ENCODE measurements at places on chromosomes 4 and X.

DNA sequence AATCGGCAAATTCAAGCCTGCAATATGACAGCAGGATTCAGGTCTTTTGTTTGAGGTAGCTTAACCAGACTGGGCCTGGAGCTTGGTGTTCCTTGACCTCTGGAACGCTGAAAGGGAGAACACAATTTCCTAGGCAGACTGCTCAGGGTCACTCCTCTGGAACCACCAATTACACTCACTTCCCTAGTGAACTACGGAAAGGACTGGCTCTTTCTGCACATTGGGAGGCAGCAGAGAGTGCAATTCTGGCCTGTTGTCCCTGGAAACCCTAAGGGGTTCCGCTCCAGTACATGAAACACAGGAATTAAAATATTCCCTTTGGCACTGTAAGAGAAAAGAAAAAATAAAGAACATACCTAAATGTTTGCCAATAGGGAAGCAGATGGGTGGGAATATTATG, 58.6 kb downstream of the GPC3 start:
- DNase-seq: no peak

DNA sequence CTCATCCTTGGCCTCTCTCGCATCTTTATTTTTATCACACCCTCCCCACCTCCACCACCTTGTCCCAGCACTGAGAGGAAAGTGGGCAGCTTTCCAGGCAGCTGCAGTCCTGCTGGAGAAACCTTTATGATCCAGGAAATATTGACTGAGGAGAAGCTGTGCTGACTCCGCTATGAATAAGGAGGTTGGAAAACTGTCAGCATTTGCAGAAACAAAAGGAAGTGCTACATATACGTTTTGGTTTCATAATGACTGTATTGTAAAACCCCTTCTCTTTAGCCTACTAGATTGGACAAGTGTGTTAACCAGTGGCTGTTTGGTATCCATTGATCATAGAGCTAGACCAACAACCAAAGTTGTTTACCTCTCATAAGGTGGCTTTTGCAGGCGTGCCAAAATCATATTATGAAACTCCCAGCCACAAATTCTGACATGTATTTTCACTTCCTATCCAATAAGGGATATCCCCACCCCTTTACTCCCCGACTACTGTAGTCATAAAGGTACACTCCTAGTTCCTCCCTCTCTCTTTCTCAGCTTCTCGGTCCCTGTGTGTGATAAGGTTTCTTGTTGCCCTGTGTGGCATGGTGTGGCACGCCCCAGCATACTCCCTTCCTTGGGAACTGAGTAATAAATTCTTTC, 88.4 kb downstream of the GPR143 start:
- DNase-seq: peak; percentile 79

- DNase-seq: no peak
These were observed 46.4 kb downstream of the PTPN13 start for GRCh38 chr4:86640469-86640868.

DNA sequence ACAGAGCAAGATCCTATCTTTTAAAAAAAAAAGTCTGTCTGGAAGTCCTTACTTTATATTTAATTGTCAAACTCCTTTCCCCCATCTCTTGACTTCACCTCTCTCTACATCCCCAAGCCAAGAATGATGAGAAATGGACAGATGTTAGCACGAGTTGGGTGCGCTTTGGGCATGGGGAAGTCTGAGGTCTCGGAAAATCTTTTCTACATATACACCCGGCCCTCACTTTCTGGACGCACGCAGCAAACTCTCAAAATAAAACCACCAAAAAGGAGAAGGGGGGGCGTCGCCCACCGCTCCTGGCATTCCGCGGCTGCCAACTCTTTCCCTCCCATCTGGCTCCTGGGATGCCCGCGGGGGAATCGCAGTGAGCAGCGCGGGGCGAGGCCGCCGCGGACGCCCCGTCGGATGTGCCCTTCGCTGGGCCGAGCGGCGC, 756 bp downstream of the IGFBP7 start:
- DNase-seq: no peak

DNA sequence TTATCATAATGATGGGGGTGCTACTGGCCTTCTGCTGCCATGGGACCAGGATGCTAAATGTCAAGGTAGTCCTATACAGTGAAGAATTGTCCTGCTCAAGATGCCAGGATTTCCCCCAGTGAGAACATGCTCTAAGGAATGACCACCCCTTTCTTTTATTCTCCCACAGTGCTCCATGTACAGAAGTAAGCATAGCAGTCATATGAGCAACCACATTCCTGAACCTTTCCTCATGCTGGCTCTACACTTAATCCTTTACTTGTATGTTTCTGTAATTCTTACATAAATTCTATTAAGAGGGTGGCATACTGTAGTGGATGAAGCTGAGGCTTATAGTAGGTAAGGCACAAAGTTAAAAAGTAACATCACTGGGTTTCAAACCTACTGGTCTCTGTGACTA, 20.2 kb downstream of the CYP2U1 start:
- no peak for DNase-seq

DNA sequence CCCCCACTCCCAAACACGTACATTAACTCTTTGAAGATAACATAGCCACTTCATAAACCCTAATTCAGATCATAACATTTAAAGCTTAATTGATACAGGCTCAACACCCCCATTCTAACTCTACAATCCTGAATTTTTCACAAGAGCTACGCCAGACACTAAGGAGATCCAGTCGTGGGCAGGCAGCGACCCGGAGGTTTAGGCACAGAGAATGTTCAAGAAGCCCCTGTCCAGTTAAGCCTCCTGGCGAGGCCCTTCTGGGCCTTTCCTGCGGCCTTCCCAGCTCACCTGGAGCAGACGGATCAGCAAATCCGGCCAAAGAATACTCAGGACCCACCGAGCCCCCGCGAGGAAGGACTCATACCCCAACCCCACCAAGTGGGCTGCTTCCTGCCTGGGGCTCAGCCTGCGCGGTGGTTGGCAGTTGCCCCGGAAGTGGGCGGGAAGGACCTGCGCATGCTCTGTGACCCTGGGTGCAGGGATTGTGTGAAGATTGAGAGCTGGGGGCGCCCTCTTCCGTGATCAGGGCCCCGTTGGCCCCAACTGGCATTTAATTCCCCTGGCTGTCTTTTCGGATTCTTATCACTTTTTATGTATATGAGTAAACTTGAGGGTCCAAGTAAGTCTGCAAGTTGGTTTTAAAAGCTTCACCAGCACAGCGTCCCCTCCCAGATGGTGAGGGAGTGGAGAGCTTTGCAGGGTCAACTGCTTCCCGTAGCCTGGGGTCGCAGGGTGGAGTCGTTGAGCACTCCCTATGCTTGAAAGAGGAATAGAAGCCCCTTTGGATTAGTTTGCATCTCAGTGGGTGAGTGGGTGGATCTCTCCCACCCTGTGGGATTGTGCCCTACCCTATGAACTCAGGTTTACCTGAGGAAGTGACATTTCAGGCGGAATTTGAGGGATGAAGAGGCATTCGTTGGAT, at the start of gene TRIM61:
TRIM61 (minus strand) TSS at position 415 of the 922 bp plus-strand sequence. CDS start 7,655 bp downstream, outside the sequence.
- peak; percentile 2 for DNase-seq

DNA sequence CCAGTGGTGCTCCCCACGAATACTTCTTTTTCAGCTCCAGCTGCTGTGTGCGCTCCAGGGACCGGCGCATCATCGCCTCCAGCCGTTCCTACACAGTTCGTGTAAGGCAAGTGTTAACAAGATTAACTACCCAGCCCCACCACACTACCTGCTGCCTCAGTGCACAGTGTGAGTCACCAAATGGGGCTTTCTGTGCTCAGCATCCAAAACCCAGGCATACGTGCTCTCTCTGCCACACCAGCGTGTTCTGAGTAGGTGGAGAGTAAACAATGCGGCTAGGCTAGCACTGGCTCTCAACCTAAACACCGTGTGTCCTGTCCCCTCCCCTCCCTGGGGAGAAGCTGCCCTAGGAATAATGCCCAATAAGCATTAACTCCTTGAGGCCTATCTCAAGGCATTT, 60.0 kb downstream of the MAP7D2 start:
- no peak for DNase-seq

- no peak for DNase-seq
These were observed 329.4 kb downstream of the HNRNPD start for GRCh38 chr4:82044141-82044993.

DNA sequence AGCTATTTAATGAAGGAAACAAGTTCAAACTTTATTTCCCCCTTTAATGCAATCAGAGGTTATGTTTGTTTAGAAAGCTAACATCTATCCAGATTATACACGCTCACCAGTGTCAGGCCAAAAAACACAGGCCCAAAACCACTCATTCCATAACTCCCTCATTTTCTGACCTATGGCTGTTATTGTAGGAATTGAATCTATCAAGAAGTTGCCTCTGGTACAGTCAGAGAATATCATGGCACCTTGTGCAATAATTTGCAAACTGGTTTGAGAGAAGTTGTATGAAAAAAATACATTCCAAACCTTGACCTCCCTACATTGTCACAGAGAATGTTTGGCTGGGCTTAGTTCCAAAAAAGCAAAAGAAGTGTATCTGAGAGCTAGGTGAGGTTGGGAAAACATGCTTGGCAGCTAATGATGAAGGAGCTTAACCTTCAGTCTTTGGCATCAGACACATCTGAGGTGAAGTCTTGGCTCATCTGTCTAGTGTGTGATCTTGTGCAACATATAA, 591.0 kb downstream of the ANKRD50 start:
- DNase-seq: no peak

GRCh38 chr4:21376176-21376575, 572.4 kb downstream of the KCNIP4 start:
- DNase-seq: no peak

All from RPMI8226 (cell line).